ENCODE measurements at places on chromosomes 11 and 22. TPM values are rescaled to one million over a fixed set of nuclear protein-coding genes. Genes with fewer than 3 reads are reported as not detected.

NXPE4 gene
- total RNA-seq, result not detected

C11orf87 gene
- total RNA-seq, result not detected

PATE2 gene
- total RNA-seq, result not detected

IL18BP gene
- total RNA-seq, result 3.0 TPM

SLN gene
- not detected for total RNA-seq

CECR2 gene
- 12.0 TPM for total RNA-seq

APBB1 gene
- 3.6 TPM for total RNA-seq

CAT gene
- total RNA-seq, result 363 TPM

TRIM49 gene
- not detected for total RNA-seq

F2 gene
- 1,408 TPM for total RNA-seq

DRD2 gene
- total RNA-seq, result not detected

LRRC32 gene
- 10.5 TPM for total RNA-seq

EFCAB6 gene
- 0.45 TPM for total RNA-seq

Data from left lobe of liver (tissue), 2 donors.